ENCODE measurements at places on chromosomes 1 and 21.
A peak's percentile ranks its signal among the peaks of the same experiment; 100 is the strongest.

DNA sequence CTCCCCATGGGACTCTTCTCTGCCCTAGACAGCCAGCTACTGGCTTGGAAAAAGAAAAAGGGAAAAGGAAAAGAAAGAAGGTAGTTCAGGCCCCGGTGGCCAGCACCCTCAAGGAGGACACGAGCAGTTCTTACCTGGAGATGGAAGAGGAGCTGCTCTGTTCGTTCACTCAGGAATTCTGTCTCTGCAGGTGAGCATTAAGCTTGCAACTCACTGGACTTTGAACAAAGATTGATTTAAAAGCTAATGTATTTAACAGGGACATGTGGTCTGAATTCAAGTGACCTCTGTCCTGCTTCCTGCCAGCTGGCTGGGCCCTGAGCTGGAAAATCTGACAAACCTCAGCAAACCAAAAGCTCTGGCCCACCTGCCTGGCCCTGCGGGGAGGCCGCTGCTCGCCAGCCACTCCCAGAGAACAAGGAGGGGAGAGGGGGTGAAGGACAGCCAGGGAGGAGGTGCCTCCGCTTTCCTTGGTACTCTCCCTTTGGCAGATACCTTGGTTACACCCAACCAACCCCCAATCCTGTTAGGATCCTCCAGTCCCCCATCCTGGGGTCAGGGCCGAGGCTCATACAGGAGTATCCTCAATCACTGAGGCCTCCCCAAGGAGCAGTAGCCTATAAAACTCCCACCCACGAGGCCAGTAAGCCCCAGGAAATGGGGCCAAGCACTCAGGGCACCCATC is at the start of gene PDZK1:
Gene PDZK1, minus strand, starts transcription at position 186 of the 685 bp plus-strand sequence. CDS start 19,347 bp downstream, outside the sequence.
- no peaks in the 10 kb centered on the region for H3K27me3 ChIP-seq
- DNase-seq, result no peak
- H3K27ac ChIP-seq, result no peak within 1 kb of the TSS
- H3K4me1 ChIP-seq, result no peaks in the 10 kb centered on the region

DNA sequence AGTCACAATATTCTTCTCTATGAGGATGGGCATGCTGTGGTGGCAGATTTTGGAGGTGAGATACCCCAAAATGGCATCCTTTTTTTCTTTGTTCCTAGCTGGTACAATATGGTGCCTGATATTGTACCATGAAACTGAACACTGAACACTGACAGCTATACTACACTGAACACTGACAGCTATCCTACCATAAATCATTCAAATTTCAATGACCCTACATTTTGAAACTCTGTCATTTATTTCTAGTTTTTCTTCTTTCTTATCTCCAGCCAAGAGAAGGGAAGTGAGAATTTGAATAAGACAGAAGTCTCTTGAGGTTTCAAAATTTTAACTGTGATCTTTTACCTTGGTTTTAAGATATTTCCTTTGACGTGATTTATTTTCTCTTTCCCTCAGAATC is 76.3 kb downstream of the LRRC53 start:
- no peaks in the 10 kb centered on the region for H3K27me3 ChIP-seq
- H3K4me3 ChIP-seq, result no peak overlapping the region
- no peak for DNase-seq
- H3K27ac ChIP-seq, result no peak overlapping the region
- no peaks in the 10 kb centered on the region for H3K4me1 ChIP-seq

DNA sequence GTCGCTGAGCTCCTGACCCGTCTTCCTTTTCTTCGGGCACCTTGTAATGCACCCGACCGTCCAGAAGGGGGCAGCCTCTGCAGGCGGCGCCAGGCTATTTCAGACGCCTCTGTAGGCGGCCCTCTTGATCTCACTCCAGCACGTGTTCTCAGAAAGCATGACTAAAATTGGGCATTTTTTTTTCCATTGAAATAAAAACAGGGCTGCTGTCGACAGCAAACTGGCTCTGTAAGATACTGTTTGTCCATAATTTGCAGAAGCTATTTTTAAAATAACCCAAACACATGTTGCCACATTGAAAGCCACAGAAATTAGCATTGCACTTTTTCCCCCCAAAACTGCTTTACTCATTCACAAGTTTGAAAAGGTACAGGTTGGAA is 78.0 kb downstream of the STUM start:
- peak; percentile 58 for DNase-seq
- H3K27ac ChIP-seq, result no peak overlapping the region
- H3K4me1 ChIP-seq, result no peaks in the 10 kb centered on the region
- peak overlapping the region; percentile 37 for H3K4me3 ChIP-seq
- peaks cover 9% of the 10 kb centered on the region for H3K36me3 ChIP-seq

- no peaks in the 10 kb centered on the region for H3K27me3 ChIP-seq
- H3K27ac ChIP-seq, result no peak overlapping the region
- no peak overlapping the region for H3K4me3 ChIP-seq
- no peaks in the 10 kb centered on the region for H3K36me3 ChIP-seq
These were observed 344.6 kb upstream of the LYPLAL1 start for GRCh38 chr1:218829097-218829496.

Data from effector memory CD4-positive, alpha-beta T cell (primary cell).